CD4-positive, alpha-beta T cell treated with Interleukin-2 at 100 ng/mL for 4 hours (primary cell): ENCODE measurements at places on chromosomes 12 and 14.

GRCh38 chr12:84727961-84728360 is 184.6 kb downstream of the SLC6A15 start:
- DNase-seq = no peak

DNA sequence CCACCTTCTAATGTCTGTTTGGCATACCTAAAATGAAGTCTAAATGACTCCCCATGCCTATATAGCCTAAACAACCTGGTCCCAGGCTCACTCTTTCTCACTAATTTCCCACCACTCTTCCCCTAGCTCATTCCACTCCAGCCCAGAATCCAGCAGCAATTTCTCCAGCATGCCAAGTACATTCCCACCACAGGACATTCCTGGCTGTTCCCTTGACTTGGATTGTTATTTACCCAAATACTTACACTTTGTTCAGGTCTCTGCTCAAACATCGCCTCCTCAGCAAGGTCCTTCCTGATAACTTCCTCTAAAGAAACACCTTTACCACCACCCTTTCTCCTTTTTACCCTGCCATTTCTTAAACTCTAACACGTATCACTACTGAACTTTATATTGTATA is 743.4 kb downstream of the RPS29 start:
- DNase-seq = no peak

DNA sequence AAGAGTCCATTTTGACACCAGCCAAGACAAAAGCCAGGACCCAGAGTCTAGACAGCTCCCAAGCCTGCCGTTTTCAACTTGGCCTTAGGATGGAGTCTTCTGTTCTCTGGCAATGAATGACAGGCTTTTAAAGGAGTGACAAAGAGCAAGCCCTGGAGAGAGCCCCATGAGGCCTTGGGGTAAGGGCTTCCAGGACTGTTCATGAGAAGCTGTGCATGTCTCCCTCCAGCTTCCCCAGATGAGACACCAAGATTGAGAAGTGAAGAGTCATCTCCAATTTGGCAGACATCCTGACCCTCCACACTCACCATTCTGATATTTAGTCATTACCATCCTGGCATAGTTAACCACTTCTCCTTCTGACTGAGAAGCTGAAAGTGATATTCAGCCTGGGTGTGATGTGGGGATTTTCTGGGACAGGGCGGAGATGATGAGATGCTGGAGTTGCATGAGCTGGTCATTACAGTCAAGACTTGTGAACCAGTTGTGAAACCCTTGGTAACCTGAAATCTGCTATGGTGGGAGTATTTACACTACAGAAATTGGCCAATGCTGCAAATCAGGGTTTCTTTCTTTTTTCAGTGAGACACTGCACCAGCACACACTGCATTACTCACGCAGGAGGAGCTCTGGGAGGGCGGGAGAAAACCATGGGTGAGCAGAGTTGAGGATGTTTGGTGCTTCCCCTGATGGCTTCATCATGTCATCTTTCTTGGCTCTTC is 77.8 kb downstream of the VCPKMT start:
- DNase-seq = peak; percentile 66

- DNase-seq = no peak
Measured at GRCh38 chr14:72631401-72631800, 262.5 kb downstream of the DPF3 start.

GRCh38 chr12:40559865-40560264 is 132.4 kb upstream of the CNTN1 start:
- no peak for DNase-seq

DNA sequence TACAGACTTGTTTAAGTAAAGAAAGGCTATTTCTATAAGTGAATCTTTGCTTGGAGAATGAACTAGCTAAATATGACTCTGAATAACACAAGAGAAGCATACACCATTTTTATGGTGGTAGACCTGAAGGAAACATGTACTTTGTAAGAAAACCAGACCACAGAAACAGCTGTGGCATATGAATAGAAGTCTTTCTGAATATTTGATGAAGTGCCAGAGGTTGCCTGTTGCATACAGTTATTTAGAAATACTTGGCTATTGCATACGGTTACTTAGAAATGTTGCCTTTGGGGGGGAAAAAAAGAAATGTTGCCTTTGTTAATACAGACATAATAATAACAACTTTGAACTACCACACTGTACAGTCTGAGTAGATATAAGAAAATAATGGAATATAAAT is 16.8 kb upstream of the LEMD3 start:
- DNase-seq = no peak

DNA sequence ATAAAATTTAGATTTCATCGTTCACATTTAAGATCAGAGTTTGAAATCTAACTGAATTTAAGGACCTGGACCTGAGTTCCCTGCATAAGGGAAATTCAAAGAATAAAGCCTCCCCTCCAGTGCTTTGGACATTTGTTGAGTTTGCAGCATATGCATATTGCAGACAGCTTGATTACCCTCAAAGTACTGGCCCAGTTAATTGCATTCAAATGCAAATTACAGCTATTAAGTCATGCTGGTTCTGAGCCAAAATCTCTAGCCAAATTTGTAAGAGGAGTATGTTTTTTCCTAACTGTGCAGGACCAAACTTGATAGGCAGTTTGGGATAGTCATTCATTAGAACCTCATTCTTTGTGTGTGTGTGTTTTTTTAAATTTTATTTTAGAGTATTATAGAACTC is 9.1 kb upstream of the KIF21A start:
- no peak for DNase-seq

DNA sequence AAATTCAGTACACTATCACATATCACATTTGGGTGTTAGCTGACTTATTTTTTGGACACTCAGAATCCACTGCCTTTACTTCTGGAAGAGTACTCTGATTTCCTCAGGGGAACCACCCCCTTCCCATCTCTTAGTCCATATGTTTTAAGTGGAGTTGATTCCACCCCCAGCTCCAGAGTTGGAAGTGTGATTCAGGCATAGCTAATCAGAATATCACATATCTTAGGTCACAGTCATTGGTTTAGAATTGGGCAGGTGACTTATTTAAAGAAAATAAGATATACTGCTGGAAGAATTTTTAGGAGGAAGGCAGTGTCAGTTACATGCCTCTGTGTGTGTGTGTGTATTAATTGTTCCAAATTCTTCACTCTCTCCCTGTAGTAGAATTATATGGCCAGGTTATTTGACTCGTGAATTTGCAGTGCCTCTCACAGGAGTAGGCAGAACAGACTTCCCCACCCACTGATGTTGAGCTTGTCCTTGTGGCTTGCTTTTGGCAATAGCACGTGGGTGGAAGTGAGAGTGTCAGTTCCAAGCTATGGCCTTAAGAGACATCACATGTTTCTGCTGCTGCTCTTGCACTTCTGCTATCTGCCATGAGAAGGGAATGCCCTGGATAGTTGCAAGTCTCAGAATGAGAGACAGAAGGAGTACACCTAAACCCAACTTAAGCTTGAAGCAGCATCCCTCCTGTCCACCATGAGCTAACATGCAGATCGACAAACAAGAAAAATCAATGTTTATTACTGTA is 6.4 kb upstream of the GAS2L3 start:
- DNase-seq = no peak

GRCh38 chr12:47651368-47652254 is 54.2 kb downstream of the RPAP3 start:
- peak; percentile 77 for DNase-seq

DNA sequence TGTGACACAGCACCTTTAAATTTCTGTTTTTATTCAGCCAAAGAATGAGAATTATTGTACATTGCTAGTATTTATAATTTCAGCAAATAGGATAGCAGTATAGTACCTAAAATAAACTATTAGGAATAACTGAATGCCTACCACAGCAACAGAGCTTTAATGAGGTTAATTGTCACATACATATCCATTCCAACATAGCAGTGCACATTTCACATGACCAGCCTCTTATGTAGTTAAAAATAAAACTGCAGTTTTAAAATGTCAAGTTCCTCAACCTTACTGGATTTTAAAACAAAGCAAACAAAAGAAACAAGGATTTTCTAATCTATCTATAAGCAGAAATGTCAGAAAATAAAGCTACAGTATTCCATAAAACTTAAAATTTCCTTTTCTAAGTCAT is 50.6 kb upstream of the TTC7B start:
- DNase-seq = no peak

DNA sequence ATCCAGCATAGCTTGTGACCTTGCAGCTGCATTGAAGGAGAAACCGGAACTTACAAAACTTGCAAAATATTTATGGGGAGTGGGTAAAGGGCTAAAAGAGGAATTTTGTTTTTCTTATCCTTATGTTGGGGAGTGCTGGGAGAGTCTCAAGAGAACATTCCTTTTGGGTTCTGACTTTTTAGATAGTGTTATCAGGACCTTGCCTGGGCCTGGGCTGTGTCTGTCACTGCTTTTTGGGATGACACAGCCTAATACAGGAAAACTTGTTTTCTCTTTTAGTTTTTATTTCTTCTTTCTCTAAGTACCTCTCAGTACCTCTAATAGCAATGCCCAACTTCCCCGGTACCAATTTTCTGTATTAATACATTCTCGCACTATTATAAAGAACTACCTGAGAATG is 850.6 kb downstream of the RPS29 start:
- no peak for DNase-seq

- no peak for DNase-seq
Measured at GRCh38 chr12:92597118-92597517, 105.7 kb upstream of the PLEKHG7 start.

DNA sequence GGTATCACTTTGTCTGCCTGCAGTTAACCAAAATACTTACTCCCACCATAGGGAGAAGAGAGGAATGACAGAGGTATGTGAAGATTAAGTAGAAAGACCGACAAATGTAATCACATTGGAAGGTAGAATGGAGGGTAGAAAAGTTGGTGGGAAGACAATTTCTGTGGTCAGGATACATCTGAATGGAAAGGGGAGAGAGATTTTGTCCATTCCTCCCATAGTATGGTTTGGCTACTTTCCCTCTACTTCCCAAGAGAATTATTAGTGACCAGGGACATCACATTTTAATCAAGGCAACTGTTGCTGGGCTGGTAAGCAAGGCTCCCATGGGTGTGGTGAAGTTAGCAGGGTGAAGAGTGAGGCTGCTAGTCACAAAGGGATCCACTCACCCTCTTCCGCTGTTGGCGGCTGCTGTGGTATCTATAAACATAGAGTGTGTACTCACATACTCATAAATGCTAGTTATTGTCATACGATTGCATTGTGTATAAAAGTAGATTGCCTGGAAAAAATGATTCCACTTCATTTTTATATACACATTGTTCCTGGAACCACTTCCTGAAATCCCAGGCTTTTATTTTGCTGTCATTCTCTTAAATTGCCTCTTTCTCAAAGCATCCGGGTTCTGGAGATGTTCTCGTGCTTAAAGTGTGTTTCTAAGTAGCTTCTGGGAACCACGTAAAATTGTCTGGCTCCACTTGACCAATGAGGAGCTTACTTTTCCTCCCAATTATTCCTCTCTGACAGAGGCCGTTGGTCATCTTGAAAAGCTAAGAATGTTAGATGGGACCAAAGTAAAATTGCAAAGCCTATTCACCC is 413.1 kb downstream of the ZFP36L1 start:
- DNase-seq = peak; percentile 52

- DNase-seq = no peak
Measured at GRCh38 chr12:18552829-18553228, 185.0 kb downstream of the PLCZ1 start.

- no peak for DNase-seq
Measured at GRCh38 chr14:22546722-22547071, 42.3 kb downstream of the DAD1 start.

DNA sequence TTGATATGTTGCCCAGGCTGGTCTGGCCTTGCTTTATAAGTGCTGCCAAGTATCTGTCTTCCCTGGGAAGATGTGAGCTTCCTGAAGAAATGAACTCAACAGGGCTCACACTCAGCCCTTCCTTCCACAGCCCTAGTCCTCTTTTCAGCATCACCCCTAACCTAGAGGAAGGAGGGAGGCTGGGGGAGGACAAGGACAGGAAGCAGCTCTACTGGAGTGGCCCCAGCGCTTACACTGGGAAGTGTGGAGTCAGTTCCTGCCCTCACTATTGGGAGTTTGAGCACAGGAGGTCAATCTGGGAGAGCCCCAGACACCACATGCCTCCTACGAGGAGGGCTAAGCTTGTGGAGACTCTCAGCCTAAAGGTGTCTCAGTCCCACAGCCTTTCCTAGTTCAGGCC is 16.8 kb downstream of the GALNT6 start:
- no peak for DNase-seq

GRCh38 chr14:67883717-67884116 is 64.1 kb downstream of the RAD51B start:
- DNase-seq = peak; percentile 8

DNA sequence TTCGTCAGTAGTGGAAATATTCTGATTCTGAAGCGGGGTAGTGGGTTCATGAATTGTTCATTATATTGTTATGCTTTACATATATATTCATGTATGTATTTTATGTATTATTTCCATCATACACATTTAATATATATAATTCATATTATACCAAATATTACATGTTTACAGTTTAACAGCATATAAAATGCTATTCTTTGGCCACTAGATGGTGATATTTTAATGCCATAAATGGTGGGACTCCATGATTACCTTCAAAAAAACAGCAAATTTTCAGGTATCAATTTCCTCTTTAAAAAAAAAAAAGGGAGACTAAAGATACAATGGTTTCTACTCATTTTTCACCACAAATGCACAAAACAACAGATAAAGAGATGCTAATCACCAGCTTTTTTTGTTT is 41.0 kb downstream of the BDKRB1 start:
- peak; percentile 33 for DNase-seq

DNA sequence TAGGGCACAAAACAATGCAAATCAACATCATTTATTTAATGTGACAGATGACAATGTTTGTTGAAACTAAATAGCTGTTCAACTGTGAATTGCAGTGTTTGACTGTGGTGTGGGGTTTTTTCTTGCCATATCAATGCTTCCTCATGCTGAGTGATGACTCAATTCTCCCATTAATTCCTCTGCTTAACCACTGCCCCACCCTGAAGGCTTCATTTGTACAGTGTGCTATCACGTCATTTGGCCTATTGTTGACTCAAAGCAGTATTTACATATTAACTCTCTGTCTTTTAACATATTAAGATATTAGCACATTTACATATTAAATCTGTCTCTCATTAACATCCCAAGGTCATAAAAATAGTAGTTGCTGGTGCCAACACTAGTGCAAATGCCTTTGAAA is 164.8 kb upstream of the NRXN3 start:
- DNase-seq = no peak

GRCh38 chr12:56253091-56253490 is 5.1 kb downstream of the ANKRD52 start:
- no peak for DNase-seq

DNA sequence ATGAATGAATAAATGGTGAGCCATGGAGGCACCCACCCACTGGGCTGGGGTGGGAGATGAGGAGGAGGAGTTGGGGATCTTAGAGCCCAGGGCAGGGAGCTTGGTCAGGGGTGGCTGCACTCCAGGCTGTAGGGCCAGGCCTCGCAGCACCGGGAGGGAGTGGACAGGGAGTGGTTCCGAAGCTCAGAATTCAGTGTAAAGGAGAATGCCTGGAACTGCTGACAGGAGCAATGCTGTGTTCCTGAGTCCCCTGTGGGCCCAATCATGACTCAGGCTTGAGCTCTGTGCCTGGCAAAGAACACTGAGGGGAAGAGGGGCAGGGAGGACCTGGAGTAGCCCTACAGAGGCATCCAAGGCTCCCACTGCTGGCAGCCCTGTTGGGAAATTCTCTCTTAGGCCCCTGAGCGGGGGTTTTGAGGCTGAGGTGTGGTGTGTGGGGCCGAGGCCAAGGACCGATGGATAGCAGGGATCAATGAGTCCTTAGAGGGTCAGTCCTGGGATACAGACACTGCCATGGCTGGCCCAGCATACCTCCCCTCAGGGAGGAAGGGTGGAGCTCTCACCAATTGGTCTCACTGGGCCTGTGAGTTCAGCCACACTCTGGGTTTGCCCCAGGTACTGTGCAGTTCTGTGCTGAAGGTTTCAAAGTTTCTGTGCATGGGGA is 9.5 kb upstream of the RABGGTA start:
- DNase-seq = no peak
